ENCODE measurements at places on chromosomes 12 and 14.

GRCh38 chr12:44294649-44295048 is 458.8 kb downstream of the TMEM117 start:
- H3K27me3 ChIP-seq = no peaks in the 10 kb centered on the region
- no peak for DNase-seq
- no peaks in the 10 kb centered on the region for H3K4me1 ChIP-seq
- H3K27ac ChIP-seq = no peak overlapping the region

DNA sequence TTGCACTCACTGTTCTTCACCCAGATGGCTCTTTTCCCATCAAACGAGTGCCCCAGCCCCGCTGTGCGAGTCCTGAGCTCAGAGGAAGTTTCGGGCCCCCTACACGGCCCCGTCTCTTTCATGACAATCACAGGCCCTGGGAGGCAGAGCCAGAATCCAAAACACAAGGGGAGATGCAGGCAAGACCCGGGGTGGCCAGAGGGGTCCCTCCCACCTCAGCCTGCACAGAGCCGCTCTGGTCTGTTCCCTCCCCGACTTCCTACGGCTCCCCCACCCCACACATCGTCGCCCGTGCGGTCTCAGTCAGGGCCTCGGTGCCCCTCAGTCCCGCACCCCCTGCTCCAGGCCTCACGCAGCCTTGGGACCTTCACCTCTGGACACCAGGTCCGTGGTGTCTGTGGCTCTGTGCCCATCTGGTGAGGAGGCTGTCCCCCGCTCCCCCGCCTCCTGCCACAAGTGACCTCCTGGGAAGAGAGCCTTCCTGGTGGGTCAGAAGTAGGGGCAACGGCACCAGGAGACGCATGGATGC is 8.9 kb downstream of the GPR132 start:
- H3K4me3 ChIP-seq = no peak overlapping the region
- peaks cover 57% of the 10 kb centered on the region for H3K36me3 ChIP-seq
- peaks cover 34% of the 10 kb centered on the region for H3K4me1 ChIP-seq
- no peak for DNase-seq
- no peaks in the 10 kb centered on the region for H3K27me3 ChIP-seq

DNA sequence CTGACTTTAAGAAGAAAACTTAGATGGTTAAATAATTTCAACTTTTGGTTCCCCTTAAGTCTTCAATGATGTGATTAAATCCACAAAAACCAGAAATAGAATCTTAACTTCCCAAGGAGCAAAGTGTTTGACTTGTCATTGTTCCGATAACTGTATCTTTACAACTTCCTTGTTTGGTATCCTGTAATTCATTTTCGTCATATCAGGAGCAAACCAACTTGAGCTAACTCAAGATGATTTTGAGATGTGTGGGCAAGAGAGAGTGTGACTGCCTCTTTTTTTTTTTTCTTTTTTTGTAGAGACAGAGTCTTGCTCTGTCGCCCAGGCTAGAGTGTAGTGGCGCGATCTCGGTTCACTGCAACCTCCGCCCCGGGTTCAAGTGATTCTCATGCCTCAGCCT is 25.3 kb downstream of the DRAM1 start:
- DNase-seq = no peak
- H3K27me3 ChIP-seq = no peaks in the 10 kb centered on the region
- no peaks in the 10 kb centered on the region for H3K36me3 ChIP-seq
- H3K4me3 ChIP-seq = no peak overlapping the region
- H3K27ac ChIP-seq = no peak overlapping the region
- no peaks in the 10 kb centered on the region for H3K4me1 ChIP-seq

- no peak for DNase-seq
- H3K4me3 ChIP-seq = no peak overlapping the region
- H3K27ac ChIP-seq = no peak overlapping the region
- H3K4me1 ChIP-seq = no peaks in the 10 kb centered on the region
These were observed 244.8 kb downstream of the IPO8 start for GRCh38 chr12:30450872-30451271.

DNA sequence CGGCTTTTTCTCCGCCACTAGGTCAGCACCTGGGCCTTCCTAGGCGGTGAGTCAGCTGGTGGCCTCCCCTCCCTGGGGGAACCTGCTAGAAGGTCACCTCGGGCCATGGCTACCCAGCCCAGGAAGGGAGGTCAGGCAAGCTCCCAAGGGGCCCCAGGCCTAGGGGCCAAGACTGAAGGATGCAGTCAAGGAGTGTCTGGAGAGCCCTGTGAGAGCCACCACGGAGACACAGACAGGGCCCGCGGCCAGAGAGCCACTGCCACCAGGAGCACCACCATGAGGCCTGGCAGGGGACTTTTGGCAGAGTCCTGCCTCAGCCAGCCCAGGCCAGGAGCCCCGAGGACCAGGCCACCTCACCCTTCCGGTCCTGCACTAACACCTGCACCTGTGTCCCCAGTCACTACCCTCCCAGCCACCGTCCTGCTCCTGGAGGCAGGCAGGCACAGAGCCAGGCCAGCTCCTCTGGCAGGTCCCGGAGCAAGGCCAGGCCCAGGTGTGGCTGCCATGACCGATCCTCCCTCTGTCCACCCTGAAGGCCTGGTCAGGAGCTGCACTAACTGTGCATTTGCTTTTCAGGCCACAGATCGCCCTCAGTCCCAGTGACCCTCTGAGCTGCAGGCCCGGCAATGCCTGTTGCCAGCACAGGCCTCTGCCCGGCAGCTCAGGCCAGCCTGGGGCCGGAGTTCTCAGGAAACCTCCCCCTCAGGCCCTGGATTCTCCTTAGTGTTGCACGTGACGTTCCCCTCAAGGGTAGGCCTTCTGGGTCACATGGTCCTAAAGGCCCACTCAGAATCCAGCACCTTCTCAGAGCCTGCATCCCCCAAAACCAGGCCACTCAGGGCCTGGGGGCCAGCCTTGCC is 6.9 kb downstream of the PHETA1 start:
- H3K4me3 ChIP-seq = no peak overlapping the region
- peaks cover 5% of the 10 kb centered on the region for H3K4me1 ChIP-seq
- no peak overlapping the region for H3K27ac ChIP-seq
- H3K27me3 ChIP-seq = no peaks in the 10 kb centered on the region
- no peak for DNase-seq

GRCh38 chr14:35121026-35121886 is 534 bp downstream of the PPP2R3C start:
- no peak for DNase-seq
- peak overlapping the region; percentile 99 for H3K27ac ChIP-seq
- H3K36me3 ChIP-seq = peaks cover 8% of the 10 kb centered on the region

Measured in CD4-positive, alpha-beta T cell (primary cell).